ENCODE measurements at places on chromosomes 7 and 10.

DNA sequence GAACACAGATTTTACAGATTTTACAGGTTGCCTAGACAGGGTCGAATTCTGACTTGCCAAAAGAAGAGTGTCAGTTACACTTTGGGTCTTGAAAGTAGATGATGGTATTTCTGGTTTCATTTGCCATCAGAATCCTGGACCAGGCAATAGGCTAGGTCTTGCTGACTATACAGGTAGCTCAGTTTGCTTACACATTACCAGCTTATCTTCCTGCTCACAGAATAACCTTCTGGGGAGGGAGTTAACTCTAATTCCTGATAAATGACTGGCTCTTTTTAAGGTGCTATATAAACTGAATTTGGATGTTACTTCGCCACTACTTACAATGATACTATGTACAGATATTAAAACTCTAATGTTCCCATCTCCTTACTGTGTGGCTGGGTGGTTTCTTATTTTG lies 39.8 kb downstream of the GBF1 start:
- no peak for DNase-seq

DNA sequence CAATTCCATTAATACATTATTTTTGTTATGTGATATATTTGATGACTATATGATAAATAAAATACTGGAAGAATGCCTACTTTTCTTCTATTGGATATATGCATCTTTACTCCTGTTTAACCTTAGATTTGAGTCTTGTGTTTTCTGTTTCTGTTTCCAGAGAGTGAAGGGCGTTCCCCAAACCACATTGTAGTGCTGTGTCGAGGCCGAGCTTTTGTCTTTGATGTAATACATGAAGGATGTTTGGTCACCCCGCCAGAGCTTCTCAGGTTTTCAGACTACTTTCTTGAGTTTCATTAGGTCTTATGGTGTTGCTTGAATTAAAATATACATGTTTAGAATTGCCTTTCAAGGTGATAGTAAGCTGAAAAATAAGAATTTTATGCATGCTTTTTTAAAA lies 23.8 kb downstream of the CROT start:
- no peak for DNase-seq

DNA sequence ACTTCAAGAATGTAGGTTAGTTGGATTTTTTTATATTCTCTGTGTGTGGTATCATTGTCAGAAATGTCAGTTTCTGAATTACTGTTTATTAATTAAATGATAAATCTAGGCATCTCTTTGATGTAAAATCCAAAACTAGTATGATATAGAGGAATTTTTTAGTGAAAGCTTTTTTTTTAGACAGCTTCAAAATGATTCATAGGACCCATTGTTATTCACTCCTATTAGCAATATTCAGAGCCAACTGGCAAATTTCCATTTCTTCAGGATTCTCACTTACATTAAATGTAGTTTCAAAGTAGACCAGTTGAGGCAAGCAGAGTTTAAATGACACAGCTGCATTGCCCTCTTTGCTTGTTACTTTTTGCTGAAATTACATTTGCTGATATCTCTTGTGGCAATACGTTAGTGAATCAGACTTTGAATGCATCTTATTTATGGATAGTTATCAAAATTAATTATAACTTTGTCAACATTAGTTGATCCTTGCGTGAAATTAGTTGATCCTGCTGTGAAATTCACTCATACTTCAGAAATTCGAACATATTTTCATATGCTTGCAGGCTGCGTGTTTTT lies 20.3 kb downstream of the ZNF277 start:
- DNase-seq: no peak

DNA sequence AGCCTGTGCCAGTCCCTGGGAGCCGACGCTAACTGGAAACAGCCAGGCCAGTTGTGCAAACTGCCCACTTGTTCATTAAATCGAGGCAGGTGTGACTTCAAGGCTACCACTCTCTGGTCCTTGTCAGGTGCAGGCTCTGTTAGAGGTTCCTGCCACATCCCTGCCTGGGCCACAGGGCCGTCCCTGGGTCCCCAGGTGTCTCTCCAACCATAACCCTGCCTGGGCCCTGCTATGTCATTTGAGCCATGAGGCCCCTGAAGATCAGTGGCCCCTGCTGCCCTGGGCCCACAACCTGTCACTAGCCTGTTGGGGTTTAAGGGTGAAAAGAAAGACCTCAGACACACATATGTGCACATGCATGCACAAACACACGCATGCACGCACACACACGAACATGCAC lies 326.9 kb downstream of the TNS3 start:
- DNase-seq: no peak

GRCh38 chr10:102467971-102468438 lies 16.7 kb upstream of the C10orf95 start:
- DNase-seq: no peak

GRCh38 chr7:42097752-42098151 lies 139.3 kb downstream of the GLI3 start:
- DNase-seq: no peak
